ENCODE measurements at places on chromosomes 3 and 15.

DNA sequence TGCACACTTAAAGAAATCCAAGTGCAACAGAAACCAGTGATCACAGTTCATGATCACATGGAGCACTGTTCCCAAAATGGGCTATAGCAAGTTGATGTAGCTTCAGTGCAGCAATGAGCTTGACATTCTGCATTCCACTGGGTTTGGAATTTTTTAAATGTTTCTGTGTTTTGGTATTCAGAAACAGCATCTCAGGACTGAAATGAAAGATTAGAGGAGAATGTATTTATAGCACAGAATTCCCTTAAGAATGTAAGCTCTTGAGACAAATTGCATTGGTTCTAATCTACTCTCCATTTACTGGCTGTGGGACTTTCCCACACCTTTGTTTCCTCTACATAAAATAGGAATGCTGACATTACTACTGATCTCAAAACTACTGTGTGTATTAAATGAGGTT lies 162.7 kb downstream of the FGF12 start:
- DNase-seq: no peak

GRCh38 chr3:51123531-51123930 lies 261.6 kb upstream of the MANF start:
- DNase-seq: no peak

GRCh38 chr3:3189961-3190360 lies 10.5 kb upstream of the CRBN start:
- no peak for DNase-seq

- no peak for DNase-seq
These were observed 435.4 kb upstream of the RGMA start for GRCh38 chr15:93524432-93524831.

GRCh38 chr3:62284442-62284841 lies 88.9 kb downstream of the FEZF2 start:
- no peak for DNase-seq

- no peak for DNase-seq
These were observed at the start of gene GLDN for GRCh38 chr15:51341366-51342226. Gene GLDN, plus strand, starts transcription at chr15:51341655. Its CDS starts 30 bp downstream, at chr15:51341685.

DNA sequence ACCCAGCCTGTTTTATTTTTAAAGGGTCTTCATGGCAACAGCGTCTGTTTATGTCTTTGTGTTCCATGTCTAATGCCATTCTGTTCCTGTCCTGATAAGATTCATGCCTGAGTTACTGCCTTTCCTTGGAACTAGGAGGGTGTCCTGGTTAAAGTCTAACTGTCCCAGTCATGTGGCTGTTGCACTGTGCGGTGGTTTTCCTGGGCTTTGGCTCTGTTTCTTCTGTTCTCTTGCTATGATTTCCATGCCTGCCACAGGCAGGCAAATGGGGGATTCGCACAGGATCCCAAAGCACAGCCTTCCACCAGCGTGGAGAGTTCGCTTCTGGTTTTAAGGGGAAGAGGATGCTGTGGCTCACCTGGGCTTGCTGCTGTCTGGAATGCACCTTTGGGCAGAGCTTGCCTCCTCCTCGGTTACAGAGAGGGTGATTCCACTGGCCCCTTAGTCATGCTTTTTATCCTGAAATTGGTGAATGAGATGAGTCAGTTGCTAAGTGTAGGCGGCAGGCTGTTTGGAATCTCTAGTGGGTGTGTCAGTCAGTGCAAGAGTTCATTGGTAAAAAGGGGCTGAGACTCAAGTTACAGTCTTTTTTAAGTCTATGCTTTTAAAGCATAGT lies 86.8 kb downstream of the CCK start:
- DNase-seq: no peak

DNA sequence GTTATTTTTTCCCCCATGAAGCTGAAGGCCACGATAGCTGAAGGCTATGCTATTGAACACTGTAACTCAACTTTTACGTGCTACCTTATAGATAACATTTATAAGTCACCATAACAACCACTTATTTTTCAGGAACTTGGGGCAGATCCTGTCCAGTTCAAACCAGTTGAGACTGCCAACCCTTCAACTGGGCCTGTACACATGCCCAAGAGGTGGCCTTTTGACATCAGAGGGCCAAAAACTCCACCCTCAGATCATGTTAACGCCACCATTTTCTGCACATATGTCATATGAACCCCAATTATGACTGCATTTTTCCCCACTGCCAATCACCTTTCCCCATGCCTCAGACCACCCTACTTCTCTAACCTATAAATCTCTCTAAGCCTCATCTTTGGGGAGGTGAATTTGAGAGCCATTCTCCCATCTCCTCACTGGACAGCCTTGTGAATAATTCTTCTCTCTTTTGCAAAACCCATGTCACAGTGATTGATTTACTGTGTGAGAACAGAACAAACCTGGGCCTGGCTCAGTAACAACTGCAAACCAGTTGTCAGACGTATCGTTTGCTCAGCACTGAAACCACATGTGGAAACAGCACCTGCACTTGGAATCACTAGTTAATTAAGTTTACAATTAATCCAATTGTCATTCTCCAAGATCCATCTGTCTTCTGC lies 42.5 kb downstream of the ZNF445 start:
- no peak for DNase-seq

DNA sequence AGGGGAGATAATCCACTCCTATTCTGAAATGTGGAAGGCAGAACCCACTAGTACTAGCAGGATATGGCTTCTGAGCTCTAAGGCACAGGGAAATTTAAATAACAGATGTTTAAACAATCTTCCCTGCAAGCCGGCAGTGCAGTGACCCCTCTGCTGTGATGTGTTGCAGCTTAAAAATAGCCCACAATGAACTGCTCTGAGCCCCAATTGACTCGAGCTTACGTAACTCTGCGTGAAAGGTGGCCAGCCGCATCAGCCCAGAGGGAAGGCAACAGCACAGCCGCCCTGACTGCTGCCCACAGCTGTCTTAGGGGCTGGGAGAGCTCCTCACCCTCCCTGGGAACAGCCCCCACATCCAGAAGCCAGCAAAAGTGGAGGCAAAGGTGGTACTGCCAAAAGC lies 12.5 kb upstream of the CAMKV start:
- DNase-seq: no peak

GRCh38 chr3:42014458-42014920 lies 52.6 kb upstream of the ULK4 start:
- no peak for DNase-seq

GRCh38 chr3:33067484-33067883 lies 29.5 kb downstream of the GLB1 start:
- DNase-seq: no peak
